ENCODE measurements at places on chromosomes 4 and X. TPM values are rescaled to one million over a fixed set of nuclear protein-coding genes. Genes with fewer than 3 reads are reported as not detected.

DNA sequence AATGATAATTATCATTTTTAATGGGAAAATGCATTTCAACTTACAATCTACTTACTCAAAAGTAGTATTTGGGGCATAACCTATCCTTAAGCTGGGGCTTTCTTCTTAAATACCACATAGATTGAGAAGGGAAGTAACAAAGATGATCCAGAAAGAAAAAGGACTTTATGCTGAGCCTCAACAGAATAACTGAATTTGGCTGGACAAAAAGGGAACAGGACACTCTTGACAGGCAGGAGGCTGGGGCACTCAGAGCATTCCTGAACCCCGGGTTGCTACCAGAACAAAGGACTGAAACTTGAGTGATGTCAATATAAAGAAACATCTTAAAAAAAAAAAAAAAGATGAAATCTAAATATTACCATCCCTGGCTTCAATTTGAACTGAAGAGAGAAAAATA is 23.9 kb downstream of the RELL1 start:
- DNase-seq: no peak

DNA sequence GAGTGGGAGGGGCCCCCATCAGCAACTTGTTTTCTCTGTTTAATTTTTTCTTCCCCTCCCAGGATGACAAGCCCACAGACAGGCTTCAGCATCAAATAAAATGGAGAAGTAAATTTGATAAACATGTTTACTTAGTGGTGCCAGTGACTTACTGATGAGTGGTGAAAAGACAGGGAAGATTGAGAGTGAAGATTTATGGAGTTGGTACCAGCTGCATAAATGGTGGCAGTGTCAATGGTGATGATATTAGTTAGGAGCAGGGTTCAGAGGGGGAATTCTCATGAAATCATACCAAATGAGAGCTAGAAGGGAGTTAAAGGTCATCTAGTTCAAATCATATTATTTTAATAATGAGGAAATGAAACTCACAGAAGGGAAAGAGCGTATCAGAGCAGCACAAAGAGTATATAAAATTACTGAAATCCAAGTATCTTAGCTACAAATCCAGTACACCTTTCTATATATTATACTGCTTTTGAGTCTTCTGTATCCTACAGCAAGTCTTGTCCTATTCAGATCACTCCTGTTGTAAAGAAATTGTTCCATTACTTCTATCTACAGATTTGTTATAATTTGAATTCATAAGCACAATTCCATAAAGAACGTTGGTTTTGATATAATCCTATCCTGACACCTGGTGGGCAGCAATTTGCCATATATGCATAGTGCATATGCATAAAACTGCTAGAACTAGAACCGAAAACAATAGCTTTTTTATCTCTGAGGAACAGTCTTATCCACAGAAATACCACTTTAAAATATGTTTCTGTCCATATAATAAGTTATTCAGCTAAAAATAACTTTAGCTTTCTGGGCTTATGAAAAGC is 5.0 kb downstream of the P2RY10 start:
- no peak for DNase-seq

DNA sequence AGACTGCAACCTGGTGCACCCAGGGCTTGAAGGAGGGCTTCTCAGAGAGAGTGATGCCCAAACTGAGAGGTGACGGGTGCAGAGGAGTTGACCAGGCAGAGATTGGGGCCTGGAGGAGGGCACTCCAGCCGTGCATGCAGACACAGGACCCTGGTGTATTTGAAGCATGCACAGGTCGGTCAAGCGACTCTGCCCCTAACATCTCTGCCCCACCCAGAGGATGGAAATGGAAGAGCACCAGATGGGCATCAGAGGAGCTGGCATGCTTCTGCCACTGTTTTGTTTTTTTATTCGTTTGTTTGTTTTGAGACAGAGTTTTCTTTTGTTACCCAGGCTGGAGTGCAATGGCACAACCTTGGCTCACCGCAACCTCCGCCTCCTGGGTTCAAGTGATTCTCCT is 320.9 kb downstream of the EVC2 start:
- DNase-seq: no peak

PHKA1 gene
- 19.6 TPM for total RNA-seq

- peak; percentile 15 for DNase-seq
Observed at GRCh38 chrX:132489578-132490419, 961 bp upstream of the MBNL3 start.

- DNase-seq: peak; percentile 43
Observed at GRCh38 chr4:67020438-67020797, 524.9 kb downstream of the CENPC start.

- no peak for DNase-seq
Observed at GRCh38 chrX:103779141-103779789, 2.6 kb downstream of the PLP1 start.

PTPN13 gene
- not detected for total RNA-seq

DNA sequence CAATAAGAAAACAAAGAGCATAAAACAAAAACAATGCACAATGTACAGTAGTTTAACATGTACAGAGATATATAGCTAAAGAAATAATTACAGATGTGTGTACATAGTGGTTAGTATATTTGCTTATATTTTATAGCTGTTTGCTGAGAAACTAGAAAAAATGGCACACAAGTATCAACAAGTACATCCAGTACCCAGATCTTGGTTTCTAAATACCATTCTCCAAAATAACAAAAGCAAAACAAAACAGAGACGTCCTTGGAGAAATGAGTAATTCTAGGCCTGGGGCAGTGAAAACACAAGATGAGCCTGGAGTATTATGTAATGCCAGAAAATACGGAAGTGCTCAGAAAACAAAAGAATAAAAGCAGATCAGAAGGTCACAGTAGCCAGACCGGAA is 189.6 kb downstream of the TMEM47 start:
- DNase-seq: peak; percentile 75

- DNase-seq: peak; percentile 23
Observed at GRCh38 chr4:71860643-71861042, 76.8 kb upstream of the GC start.

GAGE12E gene
- total RNA-seq: not detected

SPATA18 gene
- total RNA-seq: not detected
